Left colon (tissue), 2 donors: ENCODE measurements at places on chromosomes 16 and 17. TPM values are rescaled to one million over a fixed set of nuclear protein-coding genes. Genes with fewer than 3 reads are reported as not detected.

The HSD11B2 gene
- total RNA-seq: 723 TPM

The CDK5R1 gene
- total RNA-seq: 1.1 TPM

The TEX19 gene
- not detected for total RNA-seq

The AMDHD2 gene
- 31.5 TPM for total RNA-seq

The TMEM238L gene
- 89.7 TPM for total RNA-seq

The ZP2 gene
- not detected for total RNA-seq

The HEATR9 gene
- not detected for total RNA-seq

The GP1BA gene
- not detected for total RNA-seq

The TEKT5 gene
- total RNA-seq: 0.52 TPM
